ENCODE measurements at places on chromosomes 2 and 18.

- no peak for DNase-seq
These were observed 448.7 kb upstream of the TCF4 start for GRCh38 chr18:56036741-56037140.

DNA sequence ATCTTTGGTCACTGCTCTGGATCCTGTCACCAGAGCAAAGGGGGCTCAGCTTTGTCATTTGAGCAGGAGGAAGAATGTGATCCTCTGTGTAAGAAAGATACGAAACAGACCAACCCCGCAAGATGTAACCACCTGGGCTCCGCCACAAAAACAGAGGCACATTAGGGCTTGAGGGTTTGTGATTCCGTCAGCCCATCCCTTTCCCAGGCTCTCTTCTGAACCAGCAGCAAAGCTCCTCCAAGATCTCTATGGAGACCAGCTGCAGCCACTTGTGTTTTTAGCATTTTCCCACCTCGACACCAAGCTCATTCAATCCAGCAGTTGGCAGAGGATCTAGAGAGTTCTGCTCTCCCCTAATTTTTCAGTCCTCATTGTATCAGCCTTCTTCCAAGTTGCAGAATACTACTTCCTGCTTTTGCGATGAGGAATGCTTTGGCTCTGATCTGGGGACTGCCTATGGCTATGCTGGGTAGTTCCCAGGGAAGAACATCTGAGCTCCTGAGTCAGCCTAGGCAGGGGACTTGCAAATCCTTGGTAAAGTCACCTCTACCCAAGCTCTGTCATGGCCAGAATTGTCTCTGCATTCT, 139.6 kb upstream of the RAB12 start:
- peak; percentile 18 for DNase-seq

DNA sequence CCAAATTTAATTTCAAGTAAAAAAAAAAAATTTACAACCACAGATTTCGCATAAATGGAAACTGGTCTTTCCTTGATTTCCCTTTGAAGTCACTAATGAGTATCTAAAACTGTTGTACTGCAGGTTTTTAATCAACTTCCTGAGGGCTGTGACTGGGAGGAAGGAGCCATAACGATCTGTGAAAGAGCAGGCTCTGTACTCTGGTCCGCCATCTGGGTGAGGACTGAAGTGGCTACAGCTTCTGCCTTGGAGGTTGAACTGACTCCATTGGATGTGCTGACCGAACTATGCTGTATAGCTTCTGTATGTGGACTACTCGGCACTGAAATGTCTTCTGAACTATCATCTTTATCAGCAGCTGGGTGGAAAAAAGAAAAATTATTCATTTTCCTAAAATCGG, 69.3 kb upstream of the CHN1 start:
- no peak for DNase-seq

DNA sequence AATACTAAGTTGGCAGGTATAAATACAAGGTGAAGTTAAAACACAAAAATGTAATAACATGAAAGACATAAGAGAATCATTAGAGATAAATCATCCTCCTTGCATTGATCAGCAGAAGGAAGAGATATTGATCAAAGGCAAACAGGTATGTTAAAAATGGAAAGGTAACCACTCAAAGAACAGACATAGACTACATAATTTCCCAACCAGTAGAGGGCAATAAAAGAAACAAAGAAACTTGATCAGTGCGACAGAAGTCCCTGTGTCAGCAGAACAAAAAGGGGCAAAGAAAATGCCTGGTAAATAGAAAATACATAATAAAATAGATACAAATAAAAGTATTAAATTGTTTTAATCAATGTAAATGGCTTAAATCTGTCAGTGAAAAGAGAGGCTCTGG, 53.6 kb downstream of the FAM228A start:
- no peak for DNase-seq

DNA sequence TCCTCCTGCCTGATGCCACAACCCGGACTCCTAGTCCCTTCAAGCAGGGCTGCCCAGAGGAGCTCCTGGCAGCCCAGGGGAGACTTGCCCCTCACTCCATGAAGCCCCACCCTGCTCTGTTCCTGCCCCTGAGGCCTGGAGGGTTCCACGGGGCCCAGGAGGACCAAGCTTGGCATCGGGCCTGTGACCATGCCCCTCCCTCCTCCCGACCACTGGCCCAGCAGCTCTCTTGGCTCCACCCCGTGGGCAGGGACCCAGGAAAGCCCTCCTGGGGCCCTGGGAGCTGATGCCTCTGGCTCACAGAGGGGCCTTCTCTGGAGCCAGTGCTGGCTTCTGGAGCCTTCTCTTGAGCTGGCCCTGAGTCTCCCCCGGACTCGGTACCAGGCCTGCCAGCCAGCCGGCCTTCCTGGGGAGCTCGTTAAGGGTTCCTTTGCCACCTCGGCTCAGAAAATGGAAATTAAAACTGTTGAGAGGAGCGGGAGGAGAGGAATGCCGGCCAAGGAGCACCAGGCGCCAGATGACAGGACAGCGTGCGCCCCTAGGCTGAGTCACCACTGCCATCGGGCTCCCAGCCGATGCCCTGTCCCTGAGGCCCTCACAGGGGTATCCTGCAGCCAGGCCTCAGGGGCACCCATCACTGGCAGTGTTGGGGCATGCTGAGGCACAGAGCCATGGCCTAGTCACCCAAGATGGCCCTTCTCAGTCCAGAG, 40.6 kb upstream of the SNED1 start:
- no peak for DNase-seq

DNA sequence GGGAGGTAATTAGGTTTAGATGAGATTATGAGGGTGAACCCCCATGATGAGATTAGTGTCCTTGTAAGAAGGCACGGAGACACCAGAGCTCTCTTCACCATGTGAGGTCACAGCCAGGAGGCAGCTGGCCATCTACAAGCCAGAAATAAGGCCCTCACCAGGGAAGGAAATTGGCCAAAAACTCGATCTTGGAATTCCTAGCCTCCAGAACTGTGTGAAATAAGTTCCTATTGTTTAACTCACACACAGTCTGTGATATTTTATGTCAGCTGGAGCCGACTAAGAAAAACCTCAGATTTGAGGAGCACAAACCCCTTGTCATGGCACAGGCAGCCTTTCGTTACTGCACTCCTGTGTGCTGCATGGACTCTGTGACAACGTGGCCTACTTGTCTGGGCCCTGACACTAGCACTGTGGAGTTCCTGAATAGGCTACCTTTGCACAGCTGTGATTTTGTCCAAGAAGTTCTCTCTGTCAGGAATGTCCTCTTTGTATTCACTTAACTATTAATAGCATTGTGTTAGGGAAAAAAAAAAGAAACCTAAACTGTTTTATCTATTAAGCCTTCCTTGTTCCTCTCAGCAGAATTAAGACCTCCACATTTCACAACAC, 319.8 kb downstream of the TDRD15 start:
- DNase-seq = peak; percentile 11

DNA sequence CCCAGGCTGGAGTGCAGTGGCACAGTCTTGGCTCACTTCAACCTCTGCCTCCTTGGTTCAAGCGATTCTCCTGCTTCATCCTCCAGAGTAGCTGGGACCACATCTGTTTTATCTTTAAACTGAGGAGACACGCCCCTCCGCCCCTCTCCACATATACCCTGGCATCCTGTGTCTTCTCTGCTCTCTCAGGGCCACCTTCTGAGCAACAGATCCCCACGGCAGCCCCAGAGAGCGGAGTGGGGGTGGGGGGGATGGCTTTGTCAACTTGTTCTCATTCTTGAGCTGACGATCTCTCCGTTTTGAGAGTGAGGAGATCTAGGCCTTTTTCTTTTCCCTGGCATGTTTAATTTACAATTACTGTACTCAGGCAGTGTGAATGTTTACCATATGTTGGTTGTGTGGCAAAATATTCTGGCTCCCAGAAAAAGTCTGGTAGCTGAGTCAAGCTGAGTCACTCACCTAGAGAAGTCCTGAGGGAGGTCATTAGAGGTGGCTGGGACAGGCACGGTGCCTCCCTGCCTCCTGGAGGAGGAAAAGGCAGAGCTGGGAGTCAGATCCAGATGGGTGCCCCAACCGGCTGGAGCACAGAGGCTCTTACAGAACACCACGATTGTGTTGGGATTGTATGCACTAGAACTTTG, 19.5 kb upstream of the ID2 start:
- DNase-seq = peak; percentile 87

DNA sequence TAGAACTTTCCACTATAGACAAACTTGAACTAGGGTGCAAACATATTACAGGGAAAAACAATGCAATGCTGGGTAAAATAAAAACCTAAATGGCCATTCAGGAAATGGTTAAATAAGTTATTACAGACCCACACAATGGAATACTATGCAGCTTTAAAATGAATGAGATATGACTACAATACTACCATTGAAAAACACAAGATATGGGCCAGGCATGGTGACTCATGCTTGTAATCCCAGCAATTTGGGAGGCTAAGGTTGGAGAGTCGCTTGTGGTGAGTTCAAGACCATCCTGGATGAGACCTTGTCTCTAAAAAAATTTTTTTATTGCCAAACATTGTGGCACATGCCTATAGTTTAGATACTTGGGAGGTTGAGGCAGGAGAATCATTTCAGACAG, 6.8 kb downstream of the PECR start:
- no peak for DNase-seq

DNA sequence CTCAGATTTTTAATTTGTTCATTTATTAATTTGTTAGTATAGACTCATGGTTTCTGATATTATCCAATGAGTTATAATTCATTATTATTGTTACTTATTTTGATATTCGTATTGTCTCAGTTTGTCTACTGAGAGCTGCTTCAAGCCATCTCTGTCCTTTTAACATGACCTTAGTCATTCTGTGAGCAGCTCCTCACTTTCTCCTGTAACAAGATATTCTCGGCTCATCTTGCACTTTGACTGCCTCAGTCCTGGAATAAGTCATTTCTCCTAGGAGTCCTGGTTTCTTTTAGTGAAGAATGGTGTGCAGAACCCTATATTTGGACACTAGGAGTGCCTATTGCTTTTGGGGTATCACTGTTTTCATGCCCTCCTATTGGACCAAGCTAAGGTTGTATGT, 13.2 kb downstream of the ASB1 start:
- no peak for DNase-seq

DNA sequence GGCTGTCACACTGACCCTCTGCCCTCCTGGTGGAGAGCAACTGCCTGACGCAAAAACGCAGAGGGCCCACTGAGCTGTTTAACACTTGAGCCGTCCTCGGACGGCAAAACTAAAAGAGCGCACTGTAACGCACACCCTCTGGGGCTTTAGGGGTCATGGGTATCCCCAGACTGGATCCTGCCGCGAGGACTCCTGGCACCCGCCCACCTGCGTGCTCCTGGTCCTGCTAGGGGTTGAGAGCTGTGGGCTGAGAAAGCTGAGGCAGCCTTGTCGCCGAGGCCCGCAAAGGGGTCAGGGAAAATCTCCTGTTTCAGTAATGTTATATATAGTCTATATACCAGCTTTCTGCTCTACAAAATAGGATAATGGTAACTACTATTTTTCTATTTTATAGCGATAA, 39.1 kb downstream of the MDH1 start:
- DNase-seq = no peak

- no peak for DNase-seq
These were observed 497 bp downstream of the DSC3 start for GRCh38 chr18:31042084-31042405.

- DNase-seq = no peak
These were observed 217.1 kb downstream of the DYM start for GRCh38 chr18:49243391-49243790.

- DNase-seq = no peak
These were observed 47.2 kb downstream of the SCG2 start for GRCh38 chr2:223554923-223555322.

DNA sequence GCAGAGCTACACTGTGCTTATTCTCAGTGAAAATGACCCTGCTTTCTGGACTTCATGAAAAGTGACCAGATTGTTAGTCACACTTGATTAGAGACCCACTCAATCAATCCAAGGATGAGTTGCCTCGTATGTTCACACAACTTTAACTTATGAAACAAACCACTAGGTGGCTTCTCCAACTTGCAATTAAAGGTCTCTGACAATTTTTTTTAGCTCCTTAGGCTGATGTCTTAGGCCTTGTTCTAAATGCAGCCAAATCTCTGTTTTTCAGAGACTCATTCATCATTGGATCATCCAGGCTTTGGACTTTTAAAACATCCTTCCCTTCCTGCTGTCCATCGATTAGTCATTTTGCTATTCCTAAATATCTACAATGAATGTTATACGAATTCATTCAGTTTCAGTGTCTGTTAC, 63.4 kb downstream of the MREG start:
- peak; percentile 57 for DNase-seq

DNA sequence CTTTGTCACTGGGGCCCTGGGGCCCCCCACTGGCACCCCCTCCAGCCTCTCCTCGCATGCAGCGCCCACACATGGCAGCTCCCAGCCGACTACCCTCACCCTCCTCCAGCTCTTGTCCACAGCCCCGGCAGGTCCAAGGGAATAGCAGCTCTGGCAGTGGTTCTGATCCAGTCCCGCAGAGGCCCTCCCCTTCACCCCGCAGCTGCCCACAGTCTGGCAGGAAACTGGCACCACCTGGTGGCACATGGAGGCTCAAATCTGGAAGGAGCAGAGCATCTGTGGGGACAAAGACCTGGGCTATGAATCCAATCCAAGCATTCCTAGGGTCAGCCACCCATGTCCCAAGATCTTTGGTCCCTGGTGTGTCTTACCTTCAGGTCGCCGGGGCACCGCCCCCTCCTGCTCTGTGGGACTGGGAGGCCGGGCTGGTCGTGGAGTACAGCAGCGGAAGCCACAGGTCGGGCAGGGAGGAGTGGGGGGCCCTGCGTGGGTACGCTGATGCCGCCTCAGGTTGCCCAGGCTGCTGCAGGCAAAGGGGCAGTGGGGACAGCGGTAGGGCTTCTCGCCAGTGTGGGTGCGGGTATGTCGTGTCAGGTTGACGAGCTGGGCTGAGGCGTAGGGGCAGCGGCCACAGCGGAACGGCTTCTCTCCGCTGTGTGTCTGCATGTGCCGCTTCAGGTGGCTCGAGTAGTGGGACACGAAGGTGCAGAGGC, 2.3 kb downstream of the ZNF513 start:
- no peak for DNase-seq

GRCh38 chr2:1413156-1413710, at the start of gene TPO:
TSS of gene TPO (plus strand) at chr2:1413463. CDS start at chr2:1414409, 946 bp downstream.
- no peak for DNase-seq

DNA sequence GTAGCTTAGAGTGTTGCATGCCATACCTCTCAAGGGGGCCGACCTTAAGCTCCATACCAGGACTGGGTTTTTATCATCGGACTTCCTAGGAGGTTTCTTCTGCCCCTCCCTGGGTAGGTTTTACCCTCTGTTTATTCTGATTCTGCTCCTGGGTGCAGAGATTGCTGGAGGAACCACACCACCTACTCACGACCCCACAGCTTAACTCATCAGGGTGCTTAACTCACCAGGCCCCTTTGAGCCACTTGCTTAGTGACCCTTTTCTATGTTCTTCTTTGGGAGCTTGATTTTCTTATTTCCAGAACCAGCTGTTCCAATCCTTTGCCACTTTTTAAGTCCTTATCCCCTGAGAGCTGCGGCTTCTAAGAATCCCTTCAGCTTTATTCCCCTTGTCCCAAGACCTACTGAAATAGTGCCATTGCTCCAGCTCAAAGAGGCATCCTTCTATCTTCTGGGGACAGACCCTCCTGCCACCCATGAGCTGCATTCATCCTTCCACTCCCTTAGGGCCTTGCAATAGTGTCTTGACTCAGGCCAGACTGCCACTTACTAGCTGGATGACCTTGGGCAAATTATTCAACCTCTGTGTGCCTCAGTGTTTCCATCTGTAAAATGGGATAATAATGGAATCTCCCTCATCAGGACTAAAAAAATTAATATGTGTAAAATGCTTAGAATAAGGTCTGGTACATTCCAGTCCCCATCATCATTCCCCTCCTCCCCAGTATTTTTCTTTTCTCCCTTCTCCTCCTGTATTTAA, 5.8 kb downstream of the OXER1 start:
- no peak for DNase-seq
